ENCODE measurements at places on chromosomes 13 and 19. TPM values are rescaled to one million over a fixed set of nuclear protein-coding genes. Genes with fewer than 3 reads are reported as not detected.

The MISP3 gene
- 3.6 TPM for total RNA-seq

The LRRC4B gene
- total RNA-seq, result not detected

The KLHL26 gene
- total RNA-seq, result 29.0 TPM

The PCP2 gene
- total RNA-seq, result not detected

The GRAMD1A gene
- 32.0 TPM for total RNA-seq

The CLEC17A gene
- total RNA-seq, result not detected

The LILRB4 gene
- total RNA-seq, result 43.0 TPM

The C2CD4C gene
- 6.8 TPM for total RNA-seq

The TBXA2R gene
- 0.34 TPM for total RNA-seq

The ZNF160 gene
- total RNA-seq, result 62.1 TPM

The MKNK2 gene
- 233 TPM for total RNA-seq

The ZNF525 gene
- total RNA-seq, result 9.6 TPM

The MIA gene
- not detected for total RNA-seq

The MAST1 gene
- not detected for total RNA-seq

The SYT5 gene
- total RNA-seq, result not detected

The HCST gene
- 72.6 TPM for total RNA-seq

The ACER1 gene
- not detected for total RNA-seq

The CCDC194 gene
- total RNA-seq, result not detected

The OXGR1 gene
- total RNA-seq, result not detected

The RNF113B gene
- not detected for total RNA-seq

The ARRDC5 gene
- total RNA-seq, result 0.33 TPM

The CLEC4G gene
- 3.8 TPM for total RNA-seq

The FCGBP gene
- total RNA-seq, result 16.8 TPM

The C3 gene
- total RNA-seq, result 644 TPM

The ZNF20 gene
- 1.6 TPM for total RNA-seq

The VSIG10L gene
- total RNA-seq, result 1.4 TPM

The ATXN8OS gene
- total RNA-seq, result not detected

The ZNF836 gene
- total RNA-seq, result 16.7 TPM

The CEACAM4 gene
- total RNA-seq, result 2.6 TPM

The ZNF442 gene
- total RNA-seq, result 4.0 TPM

The LILRA1 gene
- 1.1 TPM for total RNA-seq

The LGALS16 gene
- total RNA-seq, result not detected

The EXOC3L2 gene
- 2.6 TPM for total RNA-seq

The GGN gene
- not detected for total RNA-seq

The SIGLEC12 gene
- total RNA-seq, result not detected

The FUT1 gene
- total RNA-seq, result 2.9 TPM

The CKM gene
- total RNA-seq, result not detected

The HTR2A gene
- not detected for total RNA-seq

The ZNF576 gene
- 7.7 TPM for total RNA-seq

The C19orf25 gene
- 22.0 TPM for total RNA-seq

The ADGRE3 gene
- 0.34 TPM for total RNA-seq

The SULT2B1 gene
- not detected for total RNA-seq

The SRRM5 gene
- total RNA-seq, result 0.33 TPM

The B3GNT8 gene
- 3.1 TPM for total RNA-seq

The SPACA4 gene
- not detected for total RNA-seq

The ELANE gene
- 2.8 TPM for total RNA-seq

The DNMT1 gene
- 60.7 TPM for total RNA-seq

The MBD3L3 gene
- total RNA-seq, result not detected

The ZNF571 gene
- total RNA-seq, result 3.2 TPM

The NANOS3 gene
- total RNA-seq, result not detected

The RGS9BP gene
- not detected for total RNA-seq

The BCAM gene
- total RNA-seq, result 10.3 TPM
